Right atrium auricular region (tissue), 2 donors: ENCODE measurements at places on chromosomes 5 and 9. TPM values are rescaled to one million over a fixed set of nuclear protein-coding genes. Genes with fewer than 3 reads are reported as not detected.

DNA sequence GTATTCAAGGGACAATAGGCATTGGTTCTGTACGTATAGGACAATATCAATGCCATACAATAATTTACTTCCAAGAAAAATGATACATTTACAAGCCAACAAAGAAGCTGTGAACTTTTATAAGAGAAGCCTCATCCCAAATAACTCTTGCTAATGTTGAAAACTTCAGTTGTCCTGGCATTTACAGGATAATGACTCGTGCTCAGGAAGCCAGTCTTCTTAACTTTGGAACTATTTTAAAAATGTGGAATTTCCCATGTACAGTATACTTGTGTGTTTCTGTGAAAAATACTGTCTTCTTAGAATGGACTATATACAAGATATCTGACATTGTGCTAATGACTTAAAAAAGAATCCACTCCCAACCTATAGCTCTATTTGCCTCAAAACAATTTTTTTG is 1479.3 kb upstream of the CDH9 start:
- no peaks in the 10 kb centered on the region for H3K36me3 ChIP-seq
- H3K4me3 ChIP-seq: no peak overlapping the region
- H3K27ac ChIP-seq: no peak overlapping the region
- no peak for DNase-seq

DNA sequence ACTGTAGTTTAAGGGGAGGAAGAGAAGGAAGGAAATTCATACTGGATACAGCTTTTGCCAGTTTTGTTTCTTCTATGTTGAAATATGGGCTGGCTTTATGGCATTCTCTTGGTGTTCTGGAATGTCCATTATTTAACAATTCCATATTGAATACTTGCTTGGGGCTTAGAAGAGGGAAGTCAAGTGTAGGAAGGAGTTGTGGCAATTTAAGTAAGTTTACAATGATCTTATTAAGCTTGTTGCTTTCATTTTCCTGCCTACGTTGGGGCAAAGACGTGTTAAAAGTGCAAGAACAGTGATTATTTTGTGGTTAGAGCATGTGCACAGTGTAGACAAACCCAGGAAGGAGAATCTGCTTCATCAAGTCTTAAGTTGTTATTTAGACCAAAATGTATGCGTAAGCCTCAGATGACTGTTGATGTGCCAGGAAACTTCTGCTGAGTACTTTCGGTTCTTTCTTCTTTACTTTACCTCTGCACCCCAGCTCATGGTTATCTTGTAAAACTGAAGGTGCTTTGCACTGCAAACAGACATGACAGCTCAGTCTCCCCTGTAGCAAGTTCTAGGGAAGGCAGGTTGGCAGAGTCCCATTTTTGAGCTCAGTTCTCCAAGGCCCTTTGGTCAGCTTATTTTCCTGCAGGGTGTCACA is 75.8 kb downstream of the F2RL2 start:
- no peak for DNase-seq
- no peak overlapping the region for H3K4me3 ChIP-seq
- H3K27me3 ChIP-seq: no peaks in the 10 kb centered on the region

GRCh38 chr5:148014276-148014675 is 49.5 kb upstream of the SPINK5 start:
- H3K4me1 ChIP-seq: no peaks in the 10 kb centered on the region
- no peak for DNase-seq
- H3K36me3 ChIP-seq: no peaks in the 10 kb centered on the region

DNA sequence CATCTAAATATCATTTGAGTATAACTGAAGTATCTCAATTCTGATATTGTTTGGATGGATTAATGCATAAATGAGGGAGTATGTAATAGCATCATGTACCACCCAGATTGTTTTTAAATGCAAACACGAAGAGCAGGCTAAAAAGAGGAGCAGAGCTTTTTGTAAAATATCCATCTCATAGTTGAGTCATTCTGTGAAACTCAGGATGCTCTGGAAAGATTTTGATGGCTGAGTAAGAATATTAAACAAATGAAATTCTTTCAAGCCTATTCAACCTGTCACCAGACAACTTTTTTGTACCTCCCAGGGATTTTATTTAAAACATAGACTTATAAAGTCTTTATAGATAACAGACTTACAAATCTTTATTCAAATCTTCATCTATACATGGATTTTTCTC is 625.9 kb downstream of the TLE4 start:
- DNase-seq: no peak
- no peaks in the 10 kb centered on the region for H3K36me3 ChIP-seq
- no peak overlapping the region for H3K4me3 ChIP-seq

- H3K4me3 ChIP-seq: no peak overlapping the region
- H3K4me1 ChIP-seq: no peaks in the 10 kb centered on the region
- no peaks in the 10 kb centered on the region for H3K27me3 ChIP-seq
- no peak overlapping the region for H3K27ac ChIP-seq
- no peaks in the 10 kb centered on the region for H3K36me3 ChIP-seq
Measured at GRCh38 chr5:125346316-125346715, 599.9 kb upstream of the ZNF608 start.

The ARL14EPL gene
- total RNA-seq: not detected

The ADRB2 gene
- 7.7 TPM for total RNA-seq

DNA sequence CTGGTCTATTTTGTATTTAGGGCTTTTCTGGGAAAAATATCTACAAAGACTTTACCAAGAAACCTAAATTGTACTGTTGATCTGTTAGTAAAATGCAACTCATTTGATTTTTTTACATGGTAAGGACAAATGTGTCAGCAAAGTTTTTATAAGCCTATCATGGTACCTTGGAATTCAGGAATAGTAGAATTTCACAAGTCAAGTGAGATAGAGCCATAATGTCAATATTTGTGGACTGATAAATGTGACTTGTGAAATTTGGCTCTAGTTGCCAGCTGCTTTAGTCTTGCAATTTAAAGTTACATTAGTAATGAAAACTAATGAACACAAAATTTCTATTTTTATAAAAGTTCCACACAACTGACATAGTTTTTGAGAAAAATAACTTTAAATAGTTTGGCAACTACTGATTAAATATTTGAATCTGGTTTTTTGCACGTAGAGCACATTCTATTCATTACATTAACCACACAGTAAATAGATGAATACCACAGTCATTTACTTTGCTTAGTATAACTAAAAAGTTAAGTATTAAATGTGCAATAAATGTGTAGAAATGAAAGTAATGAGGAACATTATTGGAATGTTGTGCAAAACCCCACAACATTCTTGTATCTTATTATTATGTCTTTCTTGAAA is 41.2 kb upstream of the RIOK2 start:
- no peaks in the 10 kb centered on the region for H3K36me3 ChIP-seq
- H3K4me1 ChIP-seq: no peaks in the 10 kb centered on the region
- no peak overlapping the region for H3K27ac ChIP-seq
- no peaks in the 10 kb centered on the region for H3K27me3 ChIP-seq

GRCh38 chr5:96024683-96025475 is 63.2 kb upstream of the ELL2 start:
- no peak overlapping the region for H3K27ac ChIP-seq
- no peak for DNase-seq
- no peaks in the 10 kb centered on the region for H3K27me3 ChIP-seq
- peaks cover 7% of the 10 kb centered on the region for H3K4me1 ChIP-seq
- no peak overlapping the region for H3K4me3 ChIP-seq

DNA sequence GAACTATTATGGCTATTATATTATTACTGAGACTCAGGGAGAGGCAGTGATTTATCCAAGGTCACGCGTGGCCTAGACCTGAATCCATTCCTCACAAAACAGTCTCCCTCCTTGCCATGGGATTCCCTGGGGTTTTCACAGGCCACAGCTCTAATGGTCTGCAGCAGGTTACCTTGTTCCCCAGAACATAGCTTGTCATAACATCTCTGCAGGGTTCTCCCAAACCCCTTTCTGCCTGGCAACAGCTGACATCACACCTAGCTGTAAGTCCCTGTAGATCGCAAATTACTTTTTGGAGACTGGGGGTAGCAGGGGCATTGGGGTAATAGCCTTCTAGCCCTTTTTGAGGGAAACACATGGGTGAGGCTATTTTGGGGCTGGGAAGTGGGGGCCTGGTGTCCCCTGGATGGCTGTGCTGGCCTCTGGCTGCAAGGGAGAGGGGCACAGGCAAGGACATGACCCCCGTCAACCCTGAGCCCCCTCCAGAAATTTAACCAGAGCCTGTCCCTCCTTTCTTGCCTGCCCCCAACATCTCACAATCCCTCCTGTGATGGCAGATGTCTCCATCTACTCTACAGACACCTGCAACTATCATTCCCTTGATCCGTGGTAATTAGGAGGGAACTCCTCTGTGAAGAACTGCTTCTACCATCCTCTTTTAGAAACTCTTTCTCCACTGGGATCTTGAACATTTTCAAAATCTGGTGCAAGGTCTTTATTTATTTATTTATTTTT is 1.3 kb downstream of the CD74 start:
- H3K36me3 ChIP-seq: no peaks in the 10 kb centered on the region
- peak overlapping the region; percentile 80 for H3K27ac ChIP-seq
- no peaks in the 10 kb centered on the region for H3K4me1 ChIP-seq
- H3K27me3 ChIP-seq: no peaks in the 10 kb centered on the region
- H3K4me3 ChIP-seq: peak overlapping the region; percentile 39

The RETREG1 gene
- 102 TPM for total RNA-seq

GRCh38 chr9:83966209-83966582 is 13.8 kb downstream of the HNRNPK start:
- H3K4me3 ChIP-seq: no peak overlapping the region
- H3K27ac ChIP-seq: no peak overlapping the region
- peaks cover 3% of the 10 kb centered on the region for H3K4me1 ChIP-seq
- no peaks in the 10 kb centered on the region for H3K27me3 ChIP-seq
- no peak for DNase-seq

DNA sequence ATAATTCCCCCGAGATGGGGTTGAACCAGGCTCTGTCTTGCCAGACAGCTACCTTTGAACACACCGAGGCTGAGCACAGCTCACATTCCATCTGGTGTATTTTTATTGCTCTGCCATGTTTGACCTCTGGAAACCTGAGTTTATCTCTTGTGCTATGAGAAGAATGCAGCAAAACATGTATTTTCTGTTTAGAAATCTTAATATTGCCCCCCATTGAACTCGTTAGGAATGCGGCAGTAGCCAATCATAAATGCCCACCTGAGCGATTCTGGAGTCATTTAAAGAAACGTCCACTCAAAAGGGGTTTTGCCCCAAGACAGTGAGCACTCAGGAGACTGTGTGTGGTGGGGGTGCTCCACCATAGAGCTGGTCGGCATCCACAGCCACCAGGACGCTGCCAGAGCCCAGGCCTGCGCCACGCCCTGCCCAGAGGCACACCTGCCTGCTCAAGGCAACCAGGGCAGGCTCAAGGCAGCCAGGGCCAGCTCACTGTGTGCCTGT is 26.9 kb downstream of the FGD3 start:
- H3K4me3 ChIP-seq: no peak overlapping the region
- H3K4me1 ChIP-seq: no peaks in the 10 kb centered on the region
- H3K27me3 ChIP-seq: no peaks in the 10 kb centered on the region
- no peak for DNase-seq
- no peak overlapping the region for H3K27ac ChIP-seq

- H3K4me1 ChIP-seq: no peaks in the 10 kb centered on the region
- H3K27ac ChIP-seq: no peak overlapping the region
- DNase-seq: no peak
- no peaks in the 10 kb centered on the region for H3K27me3 ChIP-seq
- no peaks in the 10 kb centered on the region for H3K36me3 ChIP-seq
- H3K4me3 ChIP-seq: no peak overlapping the region
Measured at GRCh38 chr5:59732301-59732700, 161.2 kb downstream of the PDE4D start.
